ENCODE measurements at places on chromosomes 13 and 19.

DNA sequence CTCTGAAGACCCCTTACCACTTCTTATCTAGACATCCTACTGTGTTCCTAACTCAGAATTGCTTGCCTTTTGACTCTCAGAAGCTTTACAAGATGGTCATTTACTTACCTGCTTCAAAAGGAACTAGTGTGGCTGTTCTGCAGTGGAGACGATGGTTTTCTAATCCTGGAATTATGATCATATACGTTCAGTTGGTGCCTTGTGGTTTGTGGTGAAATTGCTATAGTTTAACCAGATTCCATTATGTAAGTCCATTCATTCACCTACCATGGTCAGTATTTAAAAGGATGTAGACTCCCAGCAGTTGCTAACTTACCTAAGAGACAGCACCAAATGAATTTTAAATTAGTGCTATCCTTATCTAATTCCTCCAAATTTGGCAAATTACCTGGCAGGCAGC lies 210.9 kb downstream of the SHISA2 start:
- DNase-seq = no peak

DNA sequence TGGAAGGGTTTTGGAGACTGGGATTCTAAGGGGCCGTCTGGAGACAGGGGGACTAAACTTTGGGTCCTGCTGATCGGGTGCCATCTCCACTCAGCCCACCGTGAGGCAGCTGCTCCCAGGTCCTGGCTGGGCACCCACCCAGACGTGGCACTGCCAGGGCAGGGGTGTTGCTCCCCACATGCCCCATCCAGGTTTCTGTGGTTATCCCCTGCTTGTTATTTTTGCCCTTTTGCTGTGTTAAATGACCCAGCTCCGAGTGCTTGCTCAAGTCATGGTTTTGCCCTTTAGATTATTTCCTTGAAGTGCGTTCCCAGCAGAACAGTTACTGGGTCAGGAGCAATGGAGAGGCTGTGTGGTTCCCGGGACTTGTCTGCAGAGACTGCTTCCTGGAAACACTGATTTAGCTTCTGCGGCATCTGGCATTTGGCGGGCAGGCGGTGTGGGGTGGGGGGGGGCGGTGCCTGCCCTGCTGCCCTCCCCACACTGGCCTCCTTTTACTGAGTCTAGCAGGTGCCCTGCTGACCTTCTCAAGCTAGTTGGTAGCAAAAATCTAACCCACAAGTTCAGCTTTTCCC lies 1.9 kb downstream of the RAB11B start:
- DNase-seq = no peak

- DNase-seq = no peak
These were observed 529 bp upstream of the ZNF418 start for GRCh38 chr19:57935731-57936130.

DNA sequence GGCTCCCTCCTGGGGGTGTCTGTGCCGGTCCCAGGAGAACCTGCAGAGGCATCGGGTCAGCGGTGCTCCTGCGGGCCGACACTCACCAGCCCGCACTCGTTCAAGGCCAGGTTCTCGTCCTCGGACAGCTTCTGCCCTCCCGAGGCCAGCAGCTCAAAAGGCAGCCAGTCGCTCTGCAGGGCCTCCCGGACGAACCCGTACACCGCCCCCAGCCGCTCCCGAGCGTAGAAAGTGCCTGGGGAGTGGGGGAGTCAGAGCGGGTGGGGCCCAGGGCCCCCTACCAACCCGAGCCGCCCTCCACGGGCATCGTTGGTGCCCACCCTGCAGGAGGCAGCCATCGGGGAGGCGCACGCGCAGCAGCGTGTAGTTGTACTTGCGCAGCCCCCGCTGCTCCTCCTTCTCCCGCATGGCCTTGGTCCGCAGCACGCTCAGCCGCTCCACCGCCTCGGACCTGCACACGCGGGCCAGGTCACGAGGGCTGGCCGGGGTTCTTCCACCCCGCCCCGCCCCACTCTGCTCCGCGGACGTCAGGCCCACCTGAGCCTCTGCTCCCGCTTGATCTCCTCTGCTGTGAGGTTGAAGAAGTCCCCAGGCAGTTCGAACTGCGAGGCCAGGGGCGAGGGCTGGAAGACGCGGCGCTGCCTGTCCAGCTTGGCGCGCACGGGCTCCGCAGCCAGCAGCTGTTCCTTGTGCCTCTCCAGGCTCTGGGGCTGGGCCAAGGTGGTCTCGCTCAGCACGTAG lies 11.5 kb downstream of the UBXN6 start:
- no peak for DNase-seq

Data from HEK293T (cell line).